ENCODE measurements at places on chromosomes 12 and 14.

DNA sequence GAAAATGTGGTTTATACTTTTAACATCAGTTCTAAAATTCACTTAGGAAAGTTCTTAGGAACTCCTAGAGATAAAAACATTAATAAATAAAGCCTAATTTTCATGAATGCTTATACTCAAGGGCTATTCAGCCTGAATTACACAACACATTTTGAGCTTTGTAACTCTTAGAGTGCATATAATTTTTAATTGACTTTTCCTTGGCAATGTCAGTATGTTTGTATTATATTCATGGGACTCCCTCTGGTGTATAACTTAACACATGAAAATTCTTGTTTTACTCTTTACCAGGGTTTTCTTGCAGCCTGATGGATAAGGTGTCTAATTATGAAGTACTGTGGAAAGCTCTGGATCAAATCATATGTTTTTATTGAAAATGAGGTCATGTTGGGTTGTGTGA lies 150.6 kb upstream of the HMGA2 start:
- no peak for DNase-seq

DNA sequence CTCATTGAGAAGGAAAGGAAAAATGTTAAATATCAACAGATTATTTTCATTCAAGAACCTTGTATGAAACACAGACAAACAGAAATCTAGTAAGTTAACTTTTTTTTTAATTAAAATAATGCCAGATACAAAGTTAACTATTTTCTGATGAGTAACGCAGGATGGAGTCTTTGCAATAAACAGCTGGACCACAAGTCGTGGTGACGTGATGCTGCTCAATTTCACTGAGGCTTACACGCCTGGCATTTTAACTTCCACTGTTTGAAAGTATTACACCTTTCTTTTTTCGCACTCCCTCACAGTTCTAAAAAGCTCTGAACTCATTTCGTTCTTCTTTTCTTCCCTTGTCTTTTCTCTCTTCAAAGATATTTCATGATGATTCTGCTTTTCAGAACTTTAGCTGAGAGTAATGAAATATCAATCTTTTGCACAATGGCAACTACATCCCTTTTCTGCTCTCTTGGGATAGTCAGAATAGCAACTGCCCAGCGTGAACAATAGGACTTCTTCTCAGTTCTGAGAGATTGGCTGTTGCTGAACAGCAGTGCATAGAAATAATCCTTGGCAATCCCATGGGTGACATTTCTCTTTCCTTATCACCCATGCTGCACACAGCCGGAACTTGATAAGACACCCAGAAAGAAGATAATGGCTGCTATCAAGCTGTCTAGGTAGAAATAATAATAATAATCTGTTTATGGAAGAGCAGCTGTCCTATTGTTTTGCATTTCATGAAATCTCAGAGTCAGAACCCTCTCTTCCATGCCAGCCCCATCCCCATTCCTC lies 160.5 kb downstream of the BTG1 start:
- DNase-seq = no peak

DNA sequence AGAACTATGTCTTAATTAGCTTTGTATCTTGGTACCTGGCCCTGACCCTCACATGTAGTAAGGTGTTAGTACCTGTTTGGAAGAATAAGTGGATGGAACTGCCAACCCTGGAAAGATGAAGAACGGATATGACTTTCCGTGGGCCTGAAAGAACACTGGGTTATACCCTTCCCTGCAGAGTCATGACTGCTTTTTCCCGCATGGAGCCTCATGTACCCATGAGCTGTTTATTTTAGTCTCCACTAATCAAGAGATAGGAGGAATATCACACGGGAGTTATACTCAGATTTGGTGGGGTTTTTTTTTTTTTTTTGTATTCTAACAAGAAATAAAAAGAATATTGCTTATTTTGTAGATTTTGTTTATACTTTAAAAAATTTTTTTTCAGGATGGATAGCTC lies 15.9 kb downstream of the DLST start:
- no peak for DNase-seq

DNA sequence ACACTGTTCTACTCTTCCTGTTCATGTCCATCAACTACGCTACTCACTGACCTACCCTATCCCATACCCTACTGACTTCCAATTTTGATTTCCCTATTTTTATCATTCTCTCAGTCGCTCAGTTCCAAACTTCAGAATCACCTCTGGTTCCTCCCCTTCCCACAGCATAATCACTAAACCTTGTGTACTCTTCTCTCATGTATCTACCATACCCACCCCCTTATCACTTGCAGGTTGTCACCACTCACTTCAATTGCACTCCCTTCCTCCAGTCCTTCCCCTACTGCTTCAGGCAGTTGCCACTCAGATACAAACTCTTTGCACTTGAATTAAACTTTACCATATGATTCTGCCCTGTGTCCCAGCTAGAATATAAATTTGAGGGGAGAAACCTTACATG lies 6.3 kb downstream of the RACGAP1 start:
- no peak for DNase-seq

DNA sequence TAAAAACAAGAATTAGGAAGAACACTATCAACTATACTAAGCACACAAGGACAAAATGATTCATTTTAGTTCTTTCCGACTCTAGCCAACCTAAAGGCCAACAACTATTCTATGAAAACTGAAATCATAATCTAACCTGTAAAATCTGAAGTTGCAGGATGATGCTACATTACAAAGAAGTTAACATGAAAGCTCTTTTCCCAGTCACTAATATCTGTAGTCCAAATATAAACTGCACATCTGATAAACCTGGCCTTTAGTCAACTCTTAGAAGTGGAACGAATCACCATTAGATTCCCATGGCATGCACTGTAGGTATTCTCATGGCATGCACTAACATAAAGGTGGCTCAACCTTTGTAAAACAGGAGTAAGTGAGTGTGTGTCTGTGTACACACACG lies 41.7 kb downstream of the BLTP3B start:
- peak; percentile 43 for DNase-seq

GRCh38 chr12:96177013-96177412 lies 17.2 kb upstream of the ELK3 start:
- DNase-seq = peak; percentile 94

GRCh38 chr12:6852651-6853354 lies 853 bp downstream of the USP5 start:
- DNase-seq = peak; percentile 84

DNA sequence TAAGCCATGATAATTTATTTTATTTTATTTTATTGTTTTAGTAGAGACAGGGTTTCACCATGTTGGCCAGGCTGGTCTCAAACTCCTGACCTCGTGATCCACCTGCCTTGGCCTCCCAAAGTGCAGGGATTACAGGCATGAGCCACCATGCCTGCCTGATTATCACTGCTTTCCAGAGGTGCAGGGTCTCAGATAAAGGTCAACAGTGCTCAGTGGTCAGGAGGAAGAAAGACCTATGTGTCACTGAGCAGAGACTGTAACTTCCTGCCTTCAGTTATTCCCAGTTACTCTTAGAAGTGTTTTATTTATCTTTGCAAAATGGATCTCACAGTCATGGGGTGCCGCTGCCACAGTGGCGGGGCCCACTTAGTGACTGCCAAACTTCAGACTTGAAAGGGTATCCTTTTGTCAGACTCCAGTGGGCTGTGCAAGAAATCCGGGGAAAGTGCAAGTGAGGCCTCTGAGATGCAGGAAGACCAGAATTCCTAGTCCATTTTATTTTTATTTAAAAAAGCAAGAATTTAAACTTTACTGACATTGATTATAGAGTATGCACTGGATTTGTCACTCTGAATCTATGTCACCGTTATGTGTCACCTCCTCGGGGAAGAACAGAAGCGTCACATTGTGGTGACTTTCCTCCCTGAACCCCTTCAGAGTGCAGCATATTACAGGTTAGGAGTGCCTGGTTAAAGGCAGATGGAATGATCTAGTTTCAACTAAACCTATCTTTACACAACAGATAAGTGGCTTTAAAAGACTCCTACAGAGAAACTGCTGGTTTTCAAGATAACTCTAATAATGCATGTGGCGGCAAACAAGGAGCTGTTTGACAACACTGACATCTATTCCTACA lies 59.1 kb upstream of the BICD1 start:
- no peak for DNase-seq

- DNase-seq = no peak
Observed at GRCh38 chr14:35052637-35053036, 6.6 kb downstream of the FAM177A1 start.

DNA sequence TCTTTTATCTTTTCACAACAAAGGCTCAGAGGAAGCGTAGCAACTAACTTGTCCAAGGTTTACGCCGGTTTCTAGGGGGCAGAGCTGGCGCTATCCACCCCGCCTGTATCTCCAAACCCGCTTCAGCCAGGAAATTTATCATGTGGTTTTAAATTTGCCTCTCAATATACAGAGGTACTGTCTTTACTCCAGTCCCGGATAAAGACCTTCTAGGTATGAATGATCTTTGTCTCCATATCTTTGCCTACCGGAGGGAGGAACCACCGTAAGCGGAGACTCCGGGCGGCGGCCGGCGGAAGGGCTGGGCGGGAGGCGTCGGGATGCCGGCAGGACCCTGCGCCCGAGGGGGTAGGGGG lies 693 bp upstream of the RIMKLB start:
- DNase-seq = peak; percentile 6

- peak; percentile 49 for DNase-seq
Observed at GRCh38 chr12:106227641-106228319, 20.0 kb downstream of the CKAP4 start.

GRCh38 chr12:42961395-42961794 lies 371.8 kb upstream of the PRICKLE1 start:
- DNase-seq = no peak

DNA sequence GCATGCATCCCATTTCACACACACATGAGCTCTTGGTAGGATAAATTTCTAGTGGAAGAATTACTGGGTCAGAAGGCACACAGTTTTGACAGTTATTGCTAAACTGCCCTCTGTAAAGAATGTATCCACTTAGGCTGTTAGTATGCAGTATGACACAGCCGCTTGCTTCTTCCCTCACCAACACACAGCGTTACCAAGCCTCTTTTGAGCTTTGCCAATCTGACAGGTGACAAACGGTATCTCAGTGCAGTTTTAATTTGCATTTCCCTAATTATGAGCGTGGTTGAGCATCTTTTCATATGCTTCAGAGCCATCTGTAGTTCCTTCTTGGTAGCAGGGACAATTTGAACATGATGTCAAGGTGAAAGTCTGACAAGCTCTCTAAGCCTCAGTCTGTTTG lies 42.9 kb downstream of the HRK start:
- DNase-seq = no peak

- DNase-seq = peak; percentile 39
Observed at GRCh38 chr14:77570706-77571268, 45.6 kb downstream of the SPTLC2 start.

DNA sequence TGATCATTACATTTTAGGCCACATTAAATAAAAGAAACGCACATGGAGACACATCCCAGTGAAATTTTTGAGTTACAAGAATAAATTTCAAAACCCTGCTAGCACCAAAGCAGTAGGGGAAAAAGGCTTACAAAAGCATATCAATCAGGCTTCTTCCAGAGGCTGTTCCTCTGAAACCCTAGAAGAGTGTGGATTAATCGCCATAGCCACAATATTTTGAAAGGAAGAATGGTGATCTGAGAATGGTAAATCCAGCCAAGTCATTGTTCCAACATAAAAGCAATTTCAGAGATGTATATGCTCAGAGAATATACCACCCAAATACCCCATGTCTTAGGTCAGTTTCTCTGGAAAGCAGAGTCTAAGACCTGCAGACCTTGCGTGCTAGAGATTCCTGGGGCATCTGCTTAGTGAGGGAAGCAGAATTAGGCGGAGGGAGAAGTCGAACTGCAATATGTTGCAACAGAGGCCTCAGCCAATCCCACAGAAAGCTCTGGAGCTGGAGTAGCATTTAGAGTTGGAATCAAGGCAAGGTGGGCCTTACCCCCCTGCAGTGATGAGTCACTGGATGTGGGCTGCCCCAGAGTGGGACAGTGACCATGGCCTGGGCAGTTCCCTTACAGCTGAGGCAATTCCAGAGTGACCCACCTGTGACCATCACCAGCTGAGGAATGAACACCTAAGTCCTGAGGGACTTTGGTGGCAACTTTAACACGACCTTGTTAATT lies 125.2 kb downstream of the NTF3 start:
- no peak for DNase-seq

- peak; percentile 57 for DNase-seq
Observed at GRCh38 chr12:131452444-131452860, 258.4 kb upstream of the SFSWAP start.

GRCh38 chr12:106288494-106289195 lies 13.9 kb upstream of the TCP11L2 start:
- peak; percentile 46 for DNase-seq

GRCh38 chr12:131603939-131604795 lies 106.7 kb upstream of the SFSWAP start:
- DNase-seq = peak; percentile 69

DNA sequence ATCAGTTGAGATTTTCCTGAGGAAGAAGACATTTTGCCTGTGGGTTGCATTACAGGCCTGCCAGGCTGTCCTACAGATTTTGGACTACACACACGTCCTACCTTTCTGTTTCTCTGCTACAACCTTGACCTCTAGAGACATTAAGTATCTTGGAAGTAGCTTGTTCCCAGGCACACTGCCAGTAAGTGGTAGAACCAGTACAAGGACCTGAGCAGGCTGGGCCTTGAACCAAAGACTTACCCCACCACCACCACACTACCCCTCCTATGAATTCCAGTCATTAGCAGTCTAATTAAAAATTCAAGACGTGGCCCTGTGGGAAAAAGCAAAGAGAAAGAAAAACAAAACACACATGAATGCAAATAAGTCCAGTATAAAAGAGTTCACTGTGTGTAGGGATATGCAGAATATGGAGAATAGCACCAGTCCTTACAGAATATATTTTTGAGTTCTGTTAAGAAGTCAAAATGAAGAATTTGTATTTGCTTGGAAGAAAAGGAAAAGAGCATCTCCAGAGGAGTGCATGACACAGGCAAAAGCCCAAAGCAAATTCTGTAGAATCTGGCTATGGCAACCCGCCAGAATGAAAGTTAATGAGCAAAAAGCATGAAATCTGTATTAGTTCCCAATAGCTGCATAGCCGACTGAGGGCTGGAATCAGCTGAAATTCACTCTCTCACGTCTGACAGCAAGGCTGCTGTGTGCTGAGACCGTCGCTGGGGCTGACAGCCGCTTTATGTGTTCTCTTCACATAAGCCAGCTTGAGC lies 74.3 kb upstream of the ST8SIA1 start:
- no peak for DNase-seq

DNA sequence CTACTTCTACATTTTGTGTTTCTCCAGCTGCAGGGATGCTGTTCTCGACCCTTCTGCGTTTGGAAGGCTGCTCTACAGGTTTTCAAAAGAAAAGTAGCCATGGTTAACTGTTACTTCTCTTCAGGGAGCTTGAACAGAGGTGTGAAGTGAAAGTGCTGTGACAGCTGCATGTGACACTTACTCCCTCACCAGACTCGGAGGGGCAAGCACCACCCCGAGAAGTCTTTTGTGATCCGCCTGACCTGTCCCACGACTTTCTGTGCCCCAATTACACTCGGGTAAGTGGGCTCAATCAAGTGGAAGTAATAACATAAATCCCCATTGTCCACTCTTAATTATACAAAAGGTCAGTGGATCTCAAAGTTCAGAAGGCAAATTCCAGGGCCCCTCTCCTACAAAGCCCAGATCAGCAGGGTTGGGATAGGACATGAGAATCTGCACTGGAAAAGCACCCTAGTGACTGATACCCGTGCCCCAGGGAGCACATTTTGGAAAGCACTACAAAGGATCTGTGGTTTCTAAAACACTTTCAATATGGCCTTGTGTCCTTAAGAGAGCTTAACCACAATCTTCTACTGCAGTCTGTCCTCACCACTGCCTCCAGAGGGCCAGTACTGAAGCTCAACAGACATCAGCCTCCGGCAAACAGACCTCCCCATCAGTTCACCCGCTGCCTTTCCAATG lies 11.5 kb downstream of the FICD start:
- no peak for DNase-seq

GRCh38 chr12:104720339-104721038 lies 237.6 kb downstream of the SLC41A2 start:
- peak; percentile 71 for DNase-seq

Data from activated CD4-positive, alpha-beta T cell treated with anti-CD3 and anti-CD28 coated beads, Interleukin-2, Interleukin-6, amounts not matched to agents 100 ng/mL and 50 ng/mL, durations not matched to agents 16 hours and 8 hours (primary cell).